ENCODE measurements at places on chromosomes 5 and 9. TPM values are rescaled to one million over a fixed set of nuclear protein-coding genes. Genes with fewer than 3 reads are reported as not detected.

DND1 gene
- total RNA-seq = 1.3 TPM

GABRA1 gene
- not detected for total RNA-seq

KIF27 gene
- 4.4 TPM for total RNA-seq

ABO gene
- not detected for total RNA-seq

- H3K4me1 ChIP-seq = peaks cover 15% of the 10 kb centered on the region
- DNase-seq = no peak
- no peak overlapping the region for H3K27ac ChIP-seq
- no peaks in the 10 kb centered on the region for H3K27me3 ChIP-seq
- no peak overlapping the region for H3K4me3 ChIP-seq
- H3K36me3 ChIP-seq = no peaks in the 10 kb centered on the region
These were observed 70.5 kb downstream of the LMNB1 start for GRCh38 chr5:126847456-126847820.

DNA sequence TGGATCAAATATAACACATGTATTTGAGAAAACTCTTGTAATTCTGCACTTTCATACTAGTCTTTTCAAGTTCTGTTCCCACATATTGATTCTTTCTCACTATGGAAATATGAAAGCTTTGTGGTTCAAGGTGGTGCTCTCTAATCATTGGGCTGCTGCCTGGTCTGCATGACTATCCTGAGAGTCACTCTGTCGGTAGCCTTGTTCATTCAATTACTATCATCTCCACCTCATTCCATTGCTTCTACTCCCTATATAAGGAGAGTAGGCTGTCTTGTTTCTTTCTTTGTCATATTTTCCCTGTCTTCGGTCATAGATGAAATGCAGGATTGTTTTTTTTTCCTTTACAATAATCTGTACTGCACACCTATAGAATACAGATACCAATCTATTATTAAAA is 341.4 kb upstream of the ACTBL2 start:
- H3K36me3 ChIP-seq = no peaks in the 10 kb centered on the region
- H3K4me1 ChIP-seq = peaks cover 27% of the 10 kb centered on the region
- no peak overlapping the region for H3K4me3 ChIP-seq
- no peaks in the 10 kb centered on the region for H3K27me3 ChIP-seq
- peak overlapping the region; percentile 2 for H3K27ac ChIP-seq

DNA sequence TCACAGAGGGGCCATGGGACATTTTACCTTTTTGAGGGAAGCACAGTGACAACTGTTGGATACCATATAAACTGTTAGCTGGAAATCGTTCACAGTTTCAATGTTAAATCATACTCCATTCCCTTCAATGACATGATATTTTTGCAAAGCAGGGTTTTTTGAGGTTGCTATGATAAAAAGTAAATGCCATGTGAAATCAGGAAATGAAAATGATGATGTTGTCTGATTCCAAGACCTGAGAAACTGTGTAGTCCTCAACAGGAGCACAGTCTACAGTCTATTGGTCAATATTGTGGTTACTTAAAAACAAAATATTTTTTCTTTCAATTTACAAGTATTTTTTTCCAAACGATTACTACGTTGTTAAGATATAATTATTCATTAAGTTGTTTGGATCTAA is 24.0 kb upstream of the ADAM19 start:
- H3K27me3 ChIP-seq = no peaks in the 10 kb centered on the region
- no peak overlapping the region for H3K27ac ChIP-seq
- no peak for DNase-seq
- H3K4me1 ChIP-seq = peaks cover 23% of the 10 kb centered on the region
- H3K4me3 ChIP-seq = no peak overlapping the region

- DNase-seq = no peak
- no peak overlapping the region for H3K4me3 ChIP-seq
- no peaks in the 10 kb centered on the region for H3K36me3 ChIP-seq
These were observed 23.0 kb upstream of the NR3C1 start for GRCh38 chr5:143426437-143426991.

DNA sequence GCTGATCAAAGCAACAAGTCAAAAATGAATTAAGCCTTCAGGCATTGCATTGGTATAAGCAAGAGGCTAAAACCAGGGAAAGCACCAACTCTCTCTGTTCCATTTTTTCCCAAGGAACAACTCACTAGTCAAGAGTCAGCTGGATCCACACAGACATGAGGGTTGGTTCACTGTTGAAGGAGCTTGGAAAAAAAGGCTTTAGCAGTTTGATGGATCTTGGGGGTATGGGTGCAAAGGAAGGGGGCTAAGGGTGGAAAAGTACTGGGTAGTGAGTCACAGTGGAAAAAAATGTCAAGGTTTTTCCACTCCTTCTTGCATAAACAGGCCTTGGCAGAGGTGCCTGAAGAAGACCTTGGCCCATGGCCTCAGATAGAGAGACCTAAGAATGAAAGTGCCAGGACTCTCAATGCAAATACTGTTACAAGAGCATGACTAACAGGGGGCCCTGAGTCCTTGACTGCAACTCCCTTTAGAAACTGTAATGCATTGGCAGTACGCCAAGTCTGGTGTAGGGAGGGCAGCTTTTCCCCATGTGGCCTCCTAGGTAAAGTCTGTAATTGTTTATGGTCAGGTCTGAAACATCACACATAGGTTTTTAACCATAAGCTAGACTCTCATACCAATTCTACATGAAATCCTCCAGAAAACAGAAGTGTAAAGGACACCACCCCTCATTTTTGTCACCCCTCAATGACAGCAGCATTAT is 23.7 kb downstream of the ACTL7A start:
- no peak for DNase-seq
- peaks cover 28% of the 10 kb centered on the region for H3K36me3 ChIP-seq
- no peaks in the 10 kb centered on the region for H3K27me3 ChIP-seq
- no peak overlapping the region for H3K4me3 ChIP-seq
- peaks cover 15% of the 10 kb centered on the region for H3K4me1 ChIP-seq
- peak overlapping the region; percentile 52 for H3K27ac ChIP-seq

- no peak for DNase-seq
- no peak overlapping the region for H3K4me3 ChIP-seq
- no peaks in the 10 kb centered on the region for H3K36me3 ChIP-seq
- peaks cover 62% of the 10 kb centered on the region for H3K4me1 ChIP-seq
- H3K27ac ChIP-seq = peak overlapping the region; percentile 81
These were observed 14.1 kb downstream of the MARCHF6 start for GRCh38 chr5:10367579-10367978.

DNA sequence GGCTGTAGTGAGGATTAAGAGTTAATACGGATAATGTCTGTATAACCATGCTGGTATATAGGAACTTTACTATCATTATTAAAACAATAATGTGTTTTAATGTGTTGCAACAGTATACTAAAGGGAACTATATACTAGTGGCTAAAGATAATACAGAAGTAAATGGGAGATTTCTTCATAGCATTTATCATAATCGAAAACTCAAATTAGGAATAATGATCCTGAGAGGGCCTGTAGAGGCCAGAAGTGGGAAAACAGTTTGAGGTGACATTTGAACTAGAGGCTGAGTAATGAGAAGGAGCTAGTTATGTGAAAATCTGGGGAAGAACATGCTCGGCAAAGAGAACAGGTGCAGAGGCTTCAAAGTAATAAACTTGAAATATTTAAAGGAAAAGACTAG is 2.9 kb downstream of the TCERG1 start:
- no peak overlapping the region for H3K27ac ChIP-seq
- H3K4me3 ChIP-seq = no peak overlapping the region
- H3K4me1 ChIP-seq = peaks cover 35% of the 10 kb centered on the region
- H3K36me3 ChIP-seq = peaks cover 2% of the 10 kb centered on the region
- H3K27me3 ChIP-seq = no peaks in the 10 kb centered on the region
- no peak for DNase-seq

GRCh38 chr9:137552022-137552768 is 516 bp downstream of the MRPL41 start:
- H3K4me3 ChIP-seq = peak overlapping the region; percentile 81
- H3K27me3 ChIP-seq = no peaks in the 10 kb centered on the region
- H3K36me3 ChIP-seq = peaks cover 13% of the 10 kb centered on the region
- DNase-seq = no peak

- peaks cover 11% of the 10 kb centered on the region for H3K27me3 ChIP-seq
- no peaks in the 10 kb centered on the region for H3K36me3 ChIP-seq
- no peaks in the 10 kb centered on the region for H3K4me1 ChIP-seq
- H3K4me3 ChIP-seq = no peak overlapping the region
These were observed 39.2 kb downstream of the DMRT1 start for GRCh38 chr9:880725-881124.

- DNase-seq = no peak
- peaks cover 2% of the 10 kb centered on the region for H3K36me3 ChIP-seq
- H3K27me3 ChIP-seq = peaks cover 8% of the 10 kb centered on the region
- H3K4me3 ChIP-seq = no peak overlapping the region
These were observed 673.1 kb upstream of the KLF4 start for GRCh38 chr9:108162664-108163063.

DNA sequence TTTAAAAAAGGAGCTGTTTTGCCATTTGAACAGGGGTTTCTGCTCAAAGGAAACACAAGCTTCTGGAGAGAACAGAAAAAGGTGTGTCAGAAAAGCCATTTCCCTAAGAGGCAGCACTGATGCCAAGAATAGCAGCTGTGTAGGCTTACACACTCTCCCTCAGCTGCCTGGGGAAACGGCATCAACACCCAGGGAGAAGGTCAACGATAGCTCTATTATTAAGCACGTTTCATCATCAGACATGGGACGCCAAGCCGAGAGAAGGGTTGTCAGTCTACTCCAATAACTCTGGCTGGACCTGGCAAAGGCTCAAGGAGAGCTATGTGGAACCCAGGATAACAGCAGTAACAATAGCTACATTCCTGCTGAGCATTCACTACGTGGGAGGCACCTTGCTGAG is 314.2 kb downstream of the CDK5RAP2 start:
- peaks cover 10% of the 10 kb centered on the region for H3K27me3 ChIP-seq
- H3K4me1 ChIP-seq = no peaks in the 10 kb centered on the region
- no peak for DNase-seq
- no peak overlapping the region for H3K27ac ChIP-seq

DNA sequence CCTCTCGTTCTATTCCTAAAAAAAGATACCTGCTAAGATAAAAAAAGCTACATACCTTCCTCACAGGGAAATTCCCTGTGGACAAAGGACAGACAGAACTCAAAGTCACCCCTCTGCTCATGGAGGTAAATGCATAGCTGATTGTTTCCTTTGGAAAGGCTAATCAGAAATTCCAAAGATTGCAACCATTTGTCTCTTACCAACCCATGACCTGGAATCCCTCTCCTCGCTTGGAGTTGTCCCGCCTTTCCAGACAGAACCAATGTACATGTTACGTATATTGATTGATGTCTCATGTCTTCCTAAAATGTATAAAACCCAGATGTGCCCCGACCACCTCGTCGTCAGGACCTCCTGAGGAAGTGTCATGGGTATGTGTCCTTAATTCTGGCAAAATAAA is 49.2 kb upstream of the LIFR start:
- no peak overlapping the region for H3K4me3 ChIP-seq
- no peak overlapping the region for H3K27ac ChIP-seq
- no peaks in the 10 kb centered on the region for H3K27me3 ChIP-seq
- no peak for DNase-seq
- H3K36me3 ChIP-seq = no peaks in the 10 kb centered on the region

- DNase-seq = no peak
- H3K4me1 ChIP-seq = peaks cover 5% of the 10 kb centered on the region
- H3K36me3 ChIP-seq = no peaks in the 10 kb centered on the region
- H3K27ac ChIP-seq = no peak overlapping the region
These were observed 125.3 kb upstream of the IQGAP2 start for GRCh38 chr5:76277736-76278135.

GRCh38 chr5:17477573-17478265 is 20.3 kb upstream of the TAF11L2 start:
- no peak for DNase-seq
- no peak overlapping the region for H3K4me3 ChIP-seq
- H3K36me3 ChIP-seq = no peaks in the 10 kb centered on the region
- no peaks in the 10 kb centered on the region for H3K4me1 ChIP-seq
- no peak overlapping the region for H3K27ac ChIP-seq

- H3K27me3 ChIP-seq = no peaks in the 10 kb centered on the region
- H3K4me1 ChIP-seq = peaks cover 27% of the 10 kb centered on the region
- no peak overlapping the region for H3K4me3 ChIP-seq
- DNase-seq = no peak
- no peak overlapping the region for H3K27ac ChIP-seq
These were observed 218.2 kb upstream of the RFX3 start for GRCh38 chr9:3743901-3744413.

GRCh38 chr9:38747067-38747466 is 27.1 kb upstream of the FAM240B start:
- no peak overlapping the region for H3K4me3 ChIP-seq
- no peak for DNase-seq
- no peaks in the 10 kb centered on the region for H3K36me3 ChIP-seq
- H3K27ac ChIP-seq = no peak overlapping the region
- H3K4me1 ChIP-seq = no peaks in the 10 kb centered on the region

GRCh38 chr5:107519900-107520354 is 150.8 kb downstream of the EFNA5 start:
- no peak overlapping the region for H3K4me3 ChIP-seq
- H3K4me1 ChIP-seq = peaks cover 30% of the 10 kb centered on the region

- no peak overlapping the region for H3K4me3 ChIP-seq
- no peak overlapping the region for H3K27ac ChIP-seq
- peaks cover 2% of the 10 kb centered on the region for H3K36me3 ChIP-seq
- no peak for DNase-seq
- H3K4me1 ChIP-seq = peaks cover 8% of the 10 kb centered on the region
These were observed 51.7 kb downstream of the LPAR1 start for GRCh38 chr9:110986529-110986928.

- no peaks in the 10 kb centered on the region for H3K36me3 ChIP-seq
- H3K27me3 ChIP-seq = no peaks in the 10 kb centered on the region
- H3K4me1 ChIP-seq = peaks cover 19% of the 10 kb centered on the region
- H3K4me3 ChIP-seq = no peak overlapping the region
- H3K27ac ChIP-seq = no peak overlapping the region
These were observed 551.9 kb downstream of the BNC2 start for GRCh38 chr9:16318516-16319060.

- no peak overlapping the region for H3K4me3 ChIP-seq
- no peak for DNase-seq
- peaks cover 7% of the 10 kb centered on the region for H3K27me3 ChIP-seq
- H3K27ac ChIP-seq = no peak overlapping the region
- H3K4me1 ChIP-seq = no peaks in the 10 kb centered on the region
- H3K36me3 ChIP-seq = no peaks in the 10 kb centered on the region
These were observed 509.4 kb upstream of the C9orf72 start for GRCh38 chr9:28082671-28083070.

- H3K27ac ChIP-seq = no peak overlapping the region
- H3K4me1 ChIP-seq = peaks cover 4% of the 10 kb centered on the region
- peaks cover 25% of the 10 kb centered on the region for H3K27me3 ChIP-seq
- peaks cover 6% of the 10 kb centered on the region for H3K36me3 ChIP-seq
These were observed 106.7 kb downstream of the NXNL2 start for GRCh38 chr9:88641456-88642240.

- H3K36me3 ChIP-seq = peaks cover 2% of the 10 kb centered on the region
- H3K27me3 ChIP-seq = no peaks in the 10 kb centered on the region
- peaks cover 6% of the 10 kb centered on the region for H3K4me1 ChIP-seq
These were observed 530 bp downstream of the TMEFF1 start for GRCh38 chr9:100473276-100474081.

GRCh38 chr5:157607371-157608161 is 32.0 kb upstream of the ADAM19 start:
- DNase-seq = no peak
- no peaks in the 10 kb centered on the region for H3K36me3 ChIP-seq
- peak overlapping the region; percentile 69 for H3K27ac ChIP-seq
- H3K4me1 ChIP-seq = peaks cover 47% of the 10 kb centered on the region
- H3K4me3 ChIP-seq = no peak overlapping the region
